ENCODE measurements at places on chromosomes 5 and 9. TPM values are rescaled to one million over a fixed set of nuclear protein-coding genes. Genes with fewer than 3 reads are reported as not detected.

Gene GBGT1
- total RNA-seq = 2.7 TPM

Gene GGTA1
- total RNA-seq = 0.06 TPM

Gene FAM174A
- 14.9 TPM for total RNA-seq

Gene RNF224
- total RNA-seq = not detected

Gene ANKRD55
- not detected for total RNA-seq

Gene PAX5
- not detected for total RNA-seq

Gene SH3GL2
- 0.17 TPM for total RNA-seq

Gene FIBCD1
- 10.7 TPM for total RNA-seq

Gene GLRA1
- not detected for total RNA-seq

Gene ITK
- not detected for total RNA-seq

Gene LMX1B
- total RNA-seq = 1.6 TPM

Gene PCDHGA3
- not detected for total RNA-seq

Gene NUP214
- 24.0 TPM for total RNA-seq

Gene GPR150
- 0.14 TPM for total RNA-seq

Gene BARHL1
- not detected for total RNA-seq

Gene LURAP1L
- total RNA-seq = 14.6 TPM

Gene ZFP37
- 1.8 TPM for total RNA-seq

Gene SPATA31A3
- total RNA-seq = not detected

Gene TRIM7
- total RNA-seq = 29.4 TPM

Gene GPRIN1
- total RNA-seq = 8.1 TPM

Gene APBB3
- 6.3 TPM for total RNA-seq

Gene TLX3
- not detected for total RNA-seq

Gene OR1Q1
- total RNA-seq = not detected

Gene KIF20A
- 42.0 TPM for total RNA-seq

Gene AIF1L
- 1.1 TPM for total RNA-seq

Gene SPINK6
- total RNA-seq = 0.39 TPM

Gene TMOD1
- total RNA-seq = 2.8 TPM

Gene INSL4
- 13.9 TPM for total RNA-seq

Gene CDC20B
- not detected for total RNA-seq

Gene HTR4
- not detected for total RNA-seq

Gene C9orf50
- not detected for total RNA-seq

Gene ZNF366
- not detected for total RNA-seq

Gene ADAMTS2
- 0.09 TPM for total RNA-seq

Gene RNF183
- total RNA-seq = 0.09 TPM

Gene ANKDD1B
- total RNA-seq = not detected

Gene CAMK4
- total RNA-seq = not detected

Gene SLCO6A1
- total RNA-seq = not detected

All from A549 treated with RU486 at 1 μM for 4 hours (cell line).